ENCODE measurements at places on chromosomes 12 and 14. TPM values are rescaled to one million over a fixed set of nuclear protein-coding genes. Genes with fewer than 3 reads are reported as not detected.

CCDC85C gene
- 27.7 TPM for total RNA-seq

GRCh38 chr14:103078420-103078749 is 5.6 kb upstream of the LBHD2 start:
- peak; percentile 66 for DNase-seq
- H3K4me3 ChIP-seq, result no peak overlapping the region
- H3K36me3 ChIP-seq, result no peaks in the 10 kb centered on the region
- H3K4me1 ChIP-seq, result no peaks in the 10 kb centered on the region

GRCh38 chr14:53113989-53114388 is 39.1 kb downstream of the DDHD1 start:
- no peak overlapping the region for H3K27ac ChIP-seq
- 0 out of 2 replicates have a peak, but pooled peaks cover 6% of the 10 kb centered on the region for H3K4me1 ChIP-seq
- H3K36me3 ChIP-seq, result peaks cover 24% of the 10 kb centered on the region

- no peak for DNase-seq
- H3K4me1 ChIP-seq, result no peaks in the 10 kb centered on the region
- 0 out of 2 replicates have a peak, but pooled peaks cover 4% of the 10 kb centered on the region for H3K36me3 ChIP-seq
These were observed 64.4 kb downstream of the RGS6 start for GRCh38 chr14:71996610-71997009.

A2ML1 gene
- total RNA-seq, result not detected

- H3K4me3 ChIP-seq, result no peak overlapping the region
- H3K27ac ChIP-seq, result no peak overlapping the region
- H3K27me3 ChIP-seq, result no peaks in the 10 kb centered on the region
- H3K36me3 ChIP-seq, result no peaks in the 10 kb centered on the region
These were observed 10.0 kb downstream of the SLC38A4 start for GRCh38 chr12:46815809-46816208.

DNA sequence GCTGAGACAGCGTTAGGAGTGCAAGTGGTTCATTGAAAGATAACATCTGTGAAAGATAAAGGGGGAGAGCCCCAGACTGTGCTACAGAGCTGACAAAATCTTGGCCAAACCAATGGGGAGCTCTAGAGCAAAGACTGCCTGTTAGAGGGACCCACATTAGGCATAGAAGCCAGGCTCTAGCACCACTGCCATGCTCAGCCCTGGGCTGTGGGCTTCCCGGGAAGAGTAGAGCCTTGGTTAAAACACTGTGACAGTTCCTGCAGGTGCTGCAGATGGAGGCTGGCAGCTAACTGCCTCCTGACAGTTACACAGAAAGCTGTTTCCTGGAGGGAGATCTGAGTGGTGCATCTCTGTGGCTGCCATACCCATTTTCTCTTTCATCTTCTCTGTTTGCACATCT is 23.0 kb downstream of the TSHR start:
- DNase-seq, result no peak
- peaks cover 7% of the 10 kb centered on the region for H3K27me3 ChIP-seq
- H3K27ac ChIP-seq, result no peak overlapping the region
- H3K4me3 ChIP-seq, result no peak overlapping the region
- H3K4me1 ChIP-seq, result no peaks in the 10 kb centered on the region

DNA sequence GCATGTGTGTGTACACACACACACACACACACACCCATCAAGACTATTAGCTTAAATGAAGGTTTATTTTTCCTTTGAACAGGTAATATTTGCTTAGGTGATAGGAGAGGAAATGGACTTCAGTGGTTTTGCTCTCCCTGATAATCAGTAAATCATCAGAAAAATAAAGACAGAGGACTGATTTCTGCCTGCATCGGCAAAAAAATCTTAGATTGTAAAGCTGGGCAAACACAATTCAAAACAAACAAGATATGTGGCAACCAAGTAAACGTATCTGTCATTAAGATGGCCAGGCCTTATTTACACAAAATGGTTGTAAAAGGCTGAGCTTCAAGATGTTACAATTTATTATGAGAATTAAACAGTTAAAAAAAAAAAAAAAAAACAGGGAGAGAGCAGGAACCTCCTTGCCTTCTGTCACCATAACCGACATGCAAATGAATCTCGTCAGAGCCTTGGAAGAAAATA is 31.3 kb downstream of the PRKD1 start:
- H3K36me3 ChIP-seq, result peaks cover 4% of the 10 kb centered on the region
- no peak for DNase-seq
- no peak overlapping the region for H3K27ac ChIP-seq
- peaks cover 15% of the 10 kb centered on the region for H3K4me1 ChIP-seq

CLEC4D gene
- total RNA-seq, result not detected

DNA sequence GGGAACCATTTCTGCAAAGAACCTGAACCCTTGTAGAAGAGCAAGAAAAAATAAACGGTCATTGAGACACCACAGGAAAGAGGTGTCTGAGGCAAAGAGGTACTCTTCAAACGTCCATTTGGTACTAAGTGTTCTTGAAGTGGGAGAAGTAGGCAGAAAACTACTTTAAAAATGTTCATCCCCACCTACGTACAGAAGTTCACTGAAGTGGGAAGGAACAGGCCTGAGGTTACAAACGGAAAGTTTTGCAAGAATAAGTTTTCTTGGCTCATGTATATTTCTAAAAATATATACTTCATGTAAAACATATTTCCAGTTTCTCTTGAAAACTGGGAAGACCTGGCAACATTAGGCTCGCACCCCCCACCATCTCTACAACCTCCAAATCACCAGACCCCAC is 61.2 kb downstream of the STXBP6 start:
- H3K36me3 ChIP-seq, result peaks cover 14% of the 10 kb centered on the region
- peaks cover 18% of the 10 kb centered on the region for H3K4me1 ChIP-seq
- peaks cover 2% of the 10 kb centered on the region for H3K27me3 ChIP-seq
- no peak overlapping the region for H3K4me3 ChIP-seq
- no peak overlapping the region for H3K27ac ChIP-seq
- no peak for DNase-seq
